Calu3 (cell line): ENCODE measurements at places on chromosomes 7 and 10. TPM values are rescaled to one million over a fixed set of nuclear protein-coding genes. Genes with fewer than 3 reads are reported as not detected.

PTN gene
- total RNA-seq: 0.35 and 0.54 TPM in 2 replicates

DNA sequence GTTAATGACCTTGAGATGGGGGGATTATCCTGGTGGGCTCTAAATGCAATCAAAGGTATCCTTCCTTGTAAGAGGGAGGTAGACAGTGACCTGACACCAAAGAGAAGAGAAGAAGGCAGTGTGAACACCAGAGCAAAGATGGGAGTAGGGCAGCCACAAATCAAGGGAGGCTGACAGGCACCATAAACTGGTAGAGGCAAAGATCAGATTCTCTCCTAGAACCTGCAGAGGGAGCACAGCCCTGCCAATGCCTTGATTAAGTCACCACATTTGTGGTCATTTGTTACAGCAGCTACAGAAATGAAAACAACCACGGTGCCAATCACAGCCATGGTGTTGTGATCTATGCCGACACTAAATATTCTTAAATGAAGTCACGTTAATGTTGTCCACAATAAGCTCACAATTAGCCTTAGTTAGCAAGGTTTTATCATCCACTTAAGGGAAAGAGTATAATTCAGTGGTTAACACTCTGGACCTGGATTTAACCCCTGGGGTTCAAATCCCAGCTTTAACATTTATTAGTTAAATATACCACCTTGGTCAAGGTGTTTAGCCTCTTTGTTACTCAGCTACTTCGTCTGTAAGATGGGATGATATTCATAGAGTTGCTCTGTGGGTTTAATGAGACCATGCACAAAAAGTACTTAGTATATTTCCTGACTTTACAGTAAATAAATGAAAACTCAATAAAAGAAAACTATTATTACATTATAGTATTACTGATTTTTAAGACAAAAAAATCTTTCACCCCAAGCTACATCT is 70.8 kb downstream of the SGMS1 start:
- H3K27me3 ChIP-seq: no peaks in the 10 kb centered on the region
- DNase-seq: no peak
- no peaks in the 10 kb centered on the region for H3K36me3 ChIP-seq

DNA sequence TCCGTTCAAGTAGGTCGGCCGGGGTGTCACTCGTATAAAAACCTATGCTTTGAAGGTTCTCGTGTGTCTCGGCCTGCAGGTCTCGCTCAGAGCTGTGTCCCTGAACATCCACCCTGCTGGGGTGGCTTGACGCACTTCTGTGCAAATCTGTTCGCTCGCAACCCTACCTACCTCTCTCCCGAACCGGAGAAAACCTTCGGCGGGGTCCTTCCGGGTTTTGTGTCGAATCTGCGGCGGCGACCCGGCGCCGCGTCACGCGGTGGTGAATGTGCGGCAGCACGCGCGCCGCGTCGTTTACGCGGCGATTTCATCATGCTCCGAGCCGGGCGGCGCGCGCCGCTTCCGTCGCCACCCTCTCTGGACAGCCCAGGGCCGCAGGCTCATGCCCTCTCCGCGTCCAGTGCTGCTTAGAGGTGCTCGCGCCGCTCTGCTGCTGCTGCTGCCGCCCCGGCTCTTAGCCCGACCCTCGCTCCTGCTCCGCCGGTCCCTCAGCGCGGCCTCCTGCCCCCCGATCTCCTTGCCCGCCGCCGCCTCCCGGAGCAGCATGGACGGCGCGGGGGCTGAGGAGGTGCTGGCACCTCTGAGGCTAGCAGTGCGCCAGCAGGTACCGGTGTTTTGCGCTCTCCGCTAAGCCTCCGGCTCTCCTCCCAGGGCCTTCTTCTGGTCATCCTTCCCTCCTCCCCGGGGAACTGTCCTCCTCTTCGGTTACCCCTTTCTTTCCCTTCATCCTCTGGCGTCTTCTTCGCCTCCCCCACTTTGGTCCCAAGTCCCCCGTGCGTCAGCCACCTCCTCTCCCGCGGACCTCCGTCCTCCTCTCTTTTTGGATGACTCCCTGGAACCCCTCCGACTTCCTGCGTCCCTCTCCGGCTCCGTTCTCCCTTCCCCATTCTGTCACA is at the start of gene GARS1:
Gene GARS1 (plus strand): TSS at position 339 of the 896 bp plus-strand sequence. CDS start 44 bp downstream, at position 383.
- peaks cover 68% of the 10 kb centered on the region for H3K36me3 ChIP-seq
- no peaks in the 10 kb centered on the region for H3K27me3 ChIP-seq
- peak within 1 kb of the TSS; percentile 91 for H3K4me3 ChIP-seq

DNA sequence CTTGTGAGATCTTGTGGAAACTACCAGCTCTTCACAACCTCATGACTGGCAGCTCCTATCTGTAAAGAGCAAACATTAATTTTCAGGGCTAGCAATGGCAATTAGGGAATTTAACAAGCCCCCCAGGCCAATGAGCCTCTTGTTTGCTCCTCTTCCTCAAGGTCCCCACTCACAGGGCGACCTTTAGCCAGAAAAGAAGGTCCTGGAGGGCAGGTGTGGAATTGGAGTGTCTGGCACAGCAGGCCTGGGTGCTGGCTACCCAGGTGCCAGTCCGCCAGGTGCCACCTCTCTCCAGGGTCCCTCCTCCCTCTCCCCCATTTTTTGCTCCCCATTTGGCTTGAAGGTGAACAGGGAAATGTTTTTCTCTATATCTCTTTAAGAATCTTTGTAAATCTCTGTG is 1.9 kb upstream of the CEP55 start:
- peaks cover 29% of the 10 kb centered on the region for H3K36me3 ChIP-seq
- H3K27ac ChIP-seq: no peak overlapping the region
- no peak overlapping the region for H3K4me3 ChIP-seq
- DNase-seq: no peak
- H3K4me1 ChIP-seq: peaks cover 13% of the 10 kb centered on the region

DNA sequence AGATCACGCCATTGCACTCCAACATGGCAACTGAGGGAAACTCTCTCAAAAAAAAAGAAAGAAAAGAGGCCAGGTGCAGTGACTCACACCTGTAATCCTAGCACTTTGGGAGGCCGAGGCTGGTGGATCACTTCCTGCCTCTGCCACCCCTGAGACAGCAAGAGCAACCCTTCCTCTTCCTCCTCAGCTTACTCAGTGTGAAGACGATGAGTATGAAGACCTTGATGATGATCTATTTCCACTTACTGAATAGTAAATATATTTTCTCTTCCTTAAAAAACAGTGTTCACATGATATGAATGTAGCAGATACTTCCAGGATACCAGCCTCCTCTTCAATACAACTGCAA is 2.1 kb upstream of the ZKSCAN1 start:
- DNase-seq: no peak
- H3K27ac ChIP-seq: no peak overlapping the region
- peaks cover 26% of the 10 kb centered on the region for H3K36me3 ChIP-seq
- no peak overlapping the region for H3K4me3 ChIP-seq
- peaks cover 6% of the 10 kb centered on the region for H3K4me1 ChIP-seq
- H3K27me3 ChIP-seq: no peaks in the 10 kb centered on the region

GRCh38 chr10:11024596-11024995 is 6.9 kb downstream of the CELF2 start:
- H3K27me3 ChIP-seq: no peaks in the 10 kb centered on the region
- no peaks in the 10 kb centered on the region for H3K36me3 ChIP-seq
- DNase-seq: no peak
- no peak overlapping the region for H3K27ac ChIP-seq

- H3K27me3 ChIP-seq: no peaks in the 10 kb centered on the region
- H3K27ac ChIP-seq: no peak overlapping the region
- no peak for DNase-seq
- peaks cover 14% of the 10 kb centered on the region for H3K36me3 ChIP-seq
Observed at GRCh38 chr7:102154425-102154824, 132.2 kb upstream of the SH2B2 start.

DNA sequence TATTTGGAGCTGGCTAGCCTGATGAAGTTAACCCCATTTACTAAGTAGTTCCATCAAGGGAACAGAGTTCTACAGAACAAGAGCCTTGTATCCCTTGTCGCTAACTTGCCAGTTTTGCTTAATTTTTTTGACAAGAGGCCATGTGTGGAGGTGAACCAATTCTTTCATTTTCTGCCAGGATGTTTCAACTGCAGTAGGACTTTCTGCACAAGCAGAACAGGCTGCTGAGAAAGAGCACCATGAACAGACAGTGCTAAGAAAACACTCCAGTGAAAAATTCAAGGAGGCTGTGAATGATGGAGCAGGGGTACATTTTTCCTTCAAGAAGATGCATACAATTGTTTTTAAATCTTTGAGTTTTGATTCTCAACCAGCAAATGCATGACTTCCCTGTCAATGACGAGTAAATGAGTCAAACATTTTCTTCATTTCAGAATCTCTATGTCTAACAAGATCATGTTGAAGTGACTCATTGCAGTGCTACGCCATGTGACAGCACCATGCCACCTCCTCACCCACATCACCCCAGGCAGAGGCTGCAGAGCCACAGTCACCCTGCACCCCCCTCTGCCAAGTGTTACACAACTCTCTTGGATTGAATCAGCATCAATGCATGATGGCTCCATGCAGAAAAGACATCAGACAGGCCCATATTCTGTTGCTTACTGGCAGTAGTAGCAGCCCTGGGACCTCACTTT is 193.1 kb downstream of the COBL start:
- no peaks in the 10 kb centered on the region for H3K27me3 ChIP-seq
- peak overlapping the region; percentile 12 for H3K4me3 ChIP-seq
- H3K27ac ChIP-seq: peak overlapping the region; percentile 73
- peak; percentile 91 for DNase-seq

DNA sequence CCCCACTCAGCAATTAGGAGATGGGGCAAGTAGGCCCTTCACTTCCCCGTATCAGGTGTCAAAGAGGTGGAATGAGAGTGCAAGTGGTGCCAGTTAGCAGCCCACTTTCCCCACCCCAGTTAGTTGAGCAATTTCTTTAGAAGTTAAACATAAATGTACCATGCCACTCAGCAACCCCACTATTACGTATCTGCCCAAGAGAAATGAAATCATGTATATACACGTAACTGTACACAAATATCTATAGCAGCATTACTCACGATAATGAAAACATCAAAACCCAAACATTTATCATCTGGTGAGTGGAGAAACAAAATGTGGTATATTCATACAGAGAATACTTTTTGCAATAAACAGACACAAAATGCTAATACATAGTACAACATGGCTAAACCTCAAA is 50.4 kb downstream of the IMMP2L start:
- H3K27me3 ChIP-seq: no peaks in the 10 kb centered on the region
- no peak for DNase-seq
- no peak overlapping the region for H3K27ac ChIP-seq
- no peaks in the 10 kb centered on the region for H3K4me1 ChIP-seq
- no peak overlapping the region for H3K4me3 ChIP-seq

CALN1 gene
- not detected in 2 replicates for total RNA-seq

DNA sequence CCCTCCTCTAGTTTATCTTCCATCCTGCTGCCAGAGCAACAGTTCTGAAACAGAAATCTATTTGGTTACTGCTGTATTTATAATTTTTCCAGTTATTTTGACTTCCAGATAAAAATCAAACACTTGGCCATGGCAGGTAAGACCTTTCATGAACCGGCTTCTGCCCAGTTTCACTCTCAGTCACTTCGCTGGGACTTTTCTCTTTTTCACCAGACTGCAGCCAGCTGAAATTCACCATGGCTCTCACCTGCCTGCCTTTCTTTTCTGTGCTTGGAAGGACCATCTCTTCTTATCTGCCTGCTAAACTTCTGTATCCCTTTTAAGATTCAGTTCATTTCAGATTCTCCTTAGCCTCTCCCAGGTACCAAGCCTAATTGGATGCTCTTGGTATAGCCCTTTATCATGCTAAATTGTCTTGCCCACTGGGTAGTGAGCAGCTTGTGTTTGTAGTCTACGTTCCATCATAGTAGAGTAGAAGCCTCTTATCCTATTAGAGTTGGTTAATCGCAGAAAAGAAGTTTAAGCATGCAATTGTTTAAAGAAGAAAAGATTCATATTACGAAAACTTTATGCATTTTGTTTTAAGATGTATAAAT is 71.7 kb downstream of the TAF3 start:
- H3K4me3 ChIP-seq: no peak overlapping the region
- H3K4me1 ChIP-seq: peaks cover 24% of the 10 kb centered on the region
- no peak overlapping the region for H3K27ac ChIP-seq
- H3K27me3 ChIP-seq: no peaks in the 10 kb centered on the region

DNA sequence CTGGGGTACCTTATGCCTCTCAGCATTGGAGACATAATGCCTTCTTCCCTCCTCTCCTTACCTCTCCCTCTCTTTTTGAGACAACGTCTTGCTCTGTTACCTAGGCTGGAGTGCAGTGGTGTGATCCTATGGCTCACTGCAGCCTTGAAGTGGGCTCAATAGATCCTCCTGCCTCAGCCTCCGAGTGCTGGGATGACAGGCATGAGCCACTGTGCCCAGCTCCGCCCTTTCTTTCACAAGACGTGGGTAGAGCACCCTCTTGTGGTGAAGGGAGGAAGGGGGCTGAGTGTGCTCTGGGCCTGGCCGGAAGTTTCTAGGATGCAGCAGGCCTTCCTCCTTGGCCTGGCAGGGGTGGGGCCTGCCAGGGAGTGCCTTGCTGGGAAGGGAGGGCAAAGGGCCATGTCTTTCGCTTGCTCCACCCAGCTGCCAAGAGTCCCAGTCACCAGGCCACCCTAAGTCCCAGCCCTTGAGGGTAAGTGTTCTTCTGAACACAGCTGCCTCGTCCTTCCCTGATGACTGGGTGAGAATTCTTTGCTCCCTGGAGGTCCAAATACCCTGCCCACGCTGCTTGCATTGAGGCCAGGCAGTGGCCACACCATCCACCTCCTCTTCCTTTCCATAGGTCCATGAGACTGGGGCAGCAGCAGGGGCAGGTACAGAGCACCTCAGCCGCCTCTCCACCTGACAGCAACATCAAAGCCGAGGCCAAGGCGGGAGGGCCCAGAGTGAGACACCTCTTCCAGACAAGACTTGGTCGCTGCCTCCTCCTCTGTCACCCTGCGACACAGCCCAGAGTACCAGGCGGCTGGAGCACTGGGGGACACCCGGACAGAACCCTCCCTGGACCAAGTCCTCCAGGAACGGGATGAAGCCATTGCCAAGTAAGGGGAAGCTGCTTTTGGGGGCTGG is 3.7 kb downstream of the ABHD11 start:
- H3K27me3 ChIP-seq: no peaks in the 10 kb centered on the region
- H3K36me3 ChIP-seq: peaks cover 64% of the 10 kb centered on the region
- H3K27ac ChIP-seq: peak overlapping the region; percentile 17

SLC26A3 gene
- not detected in 2 replicates for total RNA-seq
